ENCODE measurements at places on chromosomes 3 and 15.

GRCh38 chr15:48693484-48693883 is 48.0 kb upstream of the FBN1 start:
- DNase-seq, result no peak

DNA sequence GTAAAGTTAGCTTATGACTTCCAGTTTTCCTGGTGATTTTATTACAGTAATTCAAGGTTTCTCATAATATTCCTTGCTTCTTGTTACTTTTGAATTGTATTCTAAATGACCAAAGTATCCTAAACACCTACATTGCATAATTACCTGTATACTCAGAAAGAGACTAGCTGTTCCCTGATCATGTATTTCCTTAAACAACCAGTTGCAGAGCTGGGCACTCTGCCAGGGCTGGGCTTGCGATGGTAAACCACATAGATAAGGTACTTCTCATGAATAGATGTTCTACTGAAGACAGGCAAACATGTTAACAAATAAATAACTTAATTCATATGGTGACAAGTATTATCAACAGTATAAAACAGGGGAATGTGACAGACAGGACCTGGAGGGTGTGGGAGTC is 142.3 kb upstream of the WNT5A start:
- DNase-seq, result no peak

DNA sequence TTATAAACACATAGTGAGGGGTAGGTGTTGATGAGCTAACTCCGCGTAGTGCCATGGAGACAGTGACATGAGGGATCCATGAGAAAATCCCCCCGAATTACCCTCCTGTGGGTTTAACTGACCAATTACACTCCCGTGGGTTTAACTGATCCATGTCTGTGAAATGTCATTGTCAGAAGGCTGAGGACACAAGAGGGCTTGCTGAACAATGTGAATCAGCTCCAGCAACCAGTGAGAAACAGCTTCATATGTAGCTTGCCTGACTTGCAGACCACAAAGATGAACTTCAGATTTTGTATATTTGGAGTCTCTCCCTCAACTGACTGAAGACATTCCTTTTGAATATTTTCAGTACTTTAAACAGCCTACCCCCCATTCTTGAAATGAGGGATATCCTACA is 144.9 kb downstream of the FBN1 start:
- no peak for DNase-seq

GRCh38 chr3:53696401-53697172 is 149.6 kb downstream of the CHDH start:
- DNase-seq, result no peak

- no peak for DNase-seq
Measured at GRCh38 chr3:106022913-106023312, 154.1 kb upstream of the CBLB start.

- DNase-seq, result no peak
Measured at GRCh38 chr3:40055956-40056355, 246.5 kb downstream of the MYRIP start.

- DNase-seq, result no peak
Measured at GRCh38 chr3:191220908-191221307, 21.9 kb downstream of the OSTN start.

DNA sequence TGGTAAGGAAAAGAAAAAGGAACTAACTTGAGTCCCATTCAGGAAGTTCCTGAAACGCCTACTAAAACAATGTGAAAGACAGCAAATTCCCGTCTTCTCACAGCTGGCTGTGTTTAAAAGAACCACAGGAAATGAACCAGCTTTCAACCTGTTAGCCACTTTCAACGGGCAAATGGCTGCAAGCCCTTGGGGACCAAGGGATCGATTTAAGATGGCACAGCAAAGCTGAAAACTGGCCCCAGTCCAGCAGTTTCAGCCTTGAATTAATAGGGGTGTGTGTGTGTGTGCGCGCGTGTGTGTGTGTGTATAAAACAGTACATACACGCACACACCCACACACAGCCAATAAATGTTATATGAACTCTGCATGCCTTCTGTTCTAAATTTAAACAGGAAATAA is 168.7 kb upstream of the TMCO5A start:
- no peak for DNase-seq

- DNase-seq, result no peak
Measured at GRCh38 chr3:168024537-168024941, 71.2 kb downstream of the GOLIM4 start.

DNA sequence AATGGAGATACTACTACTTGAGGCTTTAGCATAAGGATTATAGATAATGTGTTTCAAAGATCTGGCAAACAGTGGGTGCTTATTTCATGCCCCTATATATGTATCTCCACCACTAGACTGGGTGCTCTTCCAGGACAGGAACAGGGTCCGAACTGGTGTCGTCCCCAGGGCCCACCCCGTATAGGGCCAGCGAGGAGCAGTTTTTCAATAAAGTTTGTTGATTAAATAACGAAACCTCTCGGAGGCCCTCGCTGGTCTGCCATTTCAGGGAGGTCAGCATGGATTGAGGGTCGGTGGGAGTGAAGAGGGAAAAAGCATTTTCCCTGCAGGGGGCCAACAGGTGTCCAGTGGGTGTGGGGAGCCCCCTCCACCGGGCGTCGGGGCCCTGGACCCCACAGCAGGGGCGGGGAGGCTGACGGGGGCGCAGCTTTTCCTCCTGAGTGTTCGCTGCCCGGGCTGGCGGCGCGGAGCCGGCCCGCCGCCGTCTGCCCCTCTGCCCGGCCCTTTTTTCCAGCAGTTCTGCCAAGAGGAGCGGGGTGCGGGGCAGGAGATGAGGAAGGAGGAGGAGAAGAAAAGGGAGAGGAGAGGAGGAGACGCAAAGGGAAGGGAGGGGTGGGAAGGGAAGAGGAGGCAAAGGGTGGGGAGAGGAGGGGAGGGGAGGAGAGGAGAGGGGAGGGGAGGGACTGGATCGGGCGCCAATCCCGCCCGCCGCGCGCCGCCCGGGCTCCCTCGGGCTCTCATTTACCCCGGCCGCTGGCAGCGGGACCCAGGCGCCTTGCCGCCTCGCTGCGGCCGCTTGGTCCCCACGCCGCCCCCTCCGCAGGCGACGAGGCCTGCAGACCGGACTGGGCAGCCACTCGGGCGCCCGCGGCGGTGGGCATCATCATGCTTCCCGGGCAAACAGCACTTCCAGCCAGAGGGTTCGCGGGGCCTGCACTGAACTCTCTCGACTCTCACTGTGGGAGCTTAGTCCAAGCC is 66.3 kb downstream of the ISG20 start:
- DNase-seq, result no peak

GRCh38 chr3:23389686-23390085 is 186.6 kb downstream of the UBE2E2 start:
- DNase-seq, result no peak

GRCh38 chr3:129738172-129738571 is 131.7 kb upstream of the PLXND1 start:
- DNase-seq, result no peak

GRCh38 chr3:76040946-76041345 is 255.6 kb upstream of the ZNF717 start:
- DNase-seq, result no peak

DNA sequence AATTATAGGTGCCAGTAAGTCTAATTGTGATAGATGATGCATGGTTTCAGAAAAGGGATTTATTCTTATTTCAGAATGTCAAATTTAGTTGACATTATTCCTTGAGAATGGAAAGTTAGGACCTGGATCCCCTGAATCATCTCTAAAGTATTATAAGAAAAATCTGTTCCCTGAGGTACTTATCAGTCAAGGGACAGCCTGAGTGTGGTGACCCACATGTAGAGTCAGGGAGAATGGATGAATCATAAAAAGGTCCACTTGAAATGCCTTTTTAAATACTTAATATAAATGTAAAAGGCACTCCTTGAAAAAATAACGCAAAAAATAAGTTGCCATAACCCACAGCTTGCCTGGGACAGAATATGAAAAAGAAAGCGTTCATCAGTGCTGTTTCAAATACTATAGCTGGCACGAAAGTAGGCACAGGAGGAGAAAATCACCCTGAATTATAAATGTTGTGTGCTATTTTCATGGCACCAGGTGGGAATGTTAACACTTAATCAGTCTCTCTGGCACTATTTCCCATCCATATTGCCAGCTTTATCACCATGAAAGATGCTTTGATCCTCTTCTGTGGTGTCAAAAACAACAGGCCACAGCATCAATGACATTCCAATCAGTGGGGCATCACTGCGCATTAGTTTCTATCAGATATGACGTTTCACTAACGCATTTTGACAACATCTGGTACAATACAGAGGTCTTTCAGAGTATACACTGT is 208.5 kb downstream of the EPHA3 start:
- DNase-seq, result no peak

DNA sequence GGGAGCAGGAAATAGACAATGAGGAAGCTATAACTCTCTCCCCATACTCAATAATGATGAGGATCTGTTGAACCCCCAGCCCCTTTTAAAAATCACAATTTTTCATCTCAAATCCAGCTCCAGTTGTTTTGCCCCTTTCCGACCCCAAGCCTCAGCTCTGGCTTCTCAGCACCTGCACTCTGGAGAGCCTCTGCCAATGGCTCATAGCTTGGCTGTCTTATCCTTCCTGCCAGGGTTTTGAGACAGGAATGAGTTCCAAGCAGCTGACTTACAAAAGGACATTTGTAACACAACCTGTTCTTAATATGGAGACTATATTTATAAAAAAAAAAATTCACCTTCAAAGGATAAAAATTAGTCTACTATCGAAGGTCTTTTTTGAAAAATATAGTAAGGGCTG is 105.9 kb upstream of the NEDD4 start:
- no peak for DNase-seq

DNA sequence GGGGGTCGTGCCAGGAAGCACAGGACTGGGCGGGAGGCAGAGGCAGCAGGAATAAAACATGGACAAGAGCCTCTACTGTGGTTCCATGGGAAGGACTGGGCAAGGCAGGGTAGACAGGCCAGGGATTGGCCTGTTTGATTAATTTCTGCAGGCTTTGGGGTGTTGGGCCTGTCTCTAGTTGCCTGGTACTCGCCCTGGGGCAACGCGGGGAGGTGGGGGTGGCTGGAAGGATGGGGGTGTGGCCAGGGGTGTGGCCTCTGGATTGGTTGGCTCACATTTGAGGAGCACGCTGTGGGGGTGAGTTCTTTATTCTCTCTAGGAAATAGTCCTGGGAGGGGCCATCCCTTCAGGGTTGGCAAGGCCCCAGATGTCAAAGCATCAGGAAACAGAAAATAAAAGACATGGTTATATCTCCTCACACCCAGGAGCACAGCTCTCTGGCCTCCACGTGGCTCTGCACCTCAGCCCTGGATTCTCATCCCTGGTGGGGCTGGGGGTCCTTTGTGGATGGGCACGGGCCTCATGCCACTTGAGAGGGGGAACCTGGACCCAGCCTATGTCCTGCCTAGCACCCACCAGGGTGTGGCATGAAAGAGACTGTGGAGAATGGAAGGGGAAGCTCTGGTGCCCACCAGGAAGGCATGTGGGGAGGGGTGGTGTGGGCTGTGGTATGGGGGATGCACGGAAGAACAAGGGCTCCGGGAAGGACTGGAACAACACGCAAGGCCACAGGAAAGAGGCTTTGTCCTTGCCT is 223.0 kb upstream of the LYSMD4 start:
- DNase-seq, result no peak

DNA sequence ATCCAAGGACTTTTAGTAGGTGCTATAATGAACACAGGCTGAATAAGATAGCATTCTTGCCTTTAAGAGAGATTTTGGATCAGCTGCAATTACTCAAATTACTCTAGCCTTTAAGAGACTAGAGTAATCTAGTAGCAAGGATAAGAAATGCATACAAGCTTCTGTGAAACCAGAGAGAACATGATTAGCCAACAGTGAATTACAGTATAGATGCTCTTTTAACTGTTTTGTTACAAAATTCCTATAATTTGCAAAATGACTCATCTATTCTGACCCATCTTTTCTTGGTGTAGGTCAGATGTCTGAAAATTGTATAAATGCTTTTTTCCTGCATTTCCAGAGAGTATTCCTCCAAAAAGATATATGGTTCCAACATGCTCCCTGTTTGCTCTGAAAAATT is 66.9 kb downstream of the CEP63 start:
- no peak for DNase-seq

GRCh38 chr3:129934234-129935123 is 40.0 kb upstream of the TRH start:
- no peak for DNase-seq

- no peak for DNase-seq
Measured at GRCh38 chr3:42800251-42800650, 4.0 kb downstream of the HIGD1A start.

DNA sequence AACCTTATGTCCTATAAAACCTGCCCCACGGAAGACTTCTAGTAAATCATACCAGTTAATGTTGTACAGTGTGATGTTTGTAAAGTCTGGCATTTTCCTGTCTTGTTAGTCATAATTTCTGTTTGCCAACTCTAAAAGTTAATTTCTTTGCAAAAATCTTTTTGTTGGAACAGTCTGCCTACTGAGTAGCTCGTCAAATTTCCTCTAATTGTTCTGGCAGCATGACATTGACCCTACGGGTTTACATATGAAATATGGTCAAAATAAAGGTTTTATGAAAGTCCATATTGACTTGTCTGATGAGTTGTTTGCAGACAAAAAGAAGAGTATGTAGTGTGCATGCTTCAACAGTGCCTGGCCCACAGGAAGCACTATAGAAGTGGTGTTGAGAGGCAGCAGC is 79.8 kb upstream of the SOX2 start:
- no peak for DNase-seq
